IPS DF 19.7 (cell line): ENCODE measurements at places on chromosomes 2 and 18.

- DNase-seq, result no peak
Measured at GRCh38 chr18:64011513-64011912, 41.6 kb downstream of the SERPINB8 start.

- DNase-seq, result no peak
Measured at GRCh38 chr2:47422560-47422959, 19.6 kb downstream of the MSH2 start.

GRCh38 chr2:42386682-42387081 lies 25.7 kb upstream of the COX7A2L start:
- DNase-seq, result no peak

DNA sequence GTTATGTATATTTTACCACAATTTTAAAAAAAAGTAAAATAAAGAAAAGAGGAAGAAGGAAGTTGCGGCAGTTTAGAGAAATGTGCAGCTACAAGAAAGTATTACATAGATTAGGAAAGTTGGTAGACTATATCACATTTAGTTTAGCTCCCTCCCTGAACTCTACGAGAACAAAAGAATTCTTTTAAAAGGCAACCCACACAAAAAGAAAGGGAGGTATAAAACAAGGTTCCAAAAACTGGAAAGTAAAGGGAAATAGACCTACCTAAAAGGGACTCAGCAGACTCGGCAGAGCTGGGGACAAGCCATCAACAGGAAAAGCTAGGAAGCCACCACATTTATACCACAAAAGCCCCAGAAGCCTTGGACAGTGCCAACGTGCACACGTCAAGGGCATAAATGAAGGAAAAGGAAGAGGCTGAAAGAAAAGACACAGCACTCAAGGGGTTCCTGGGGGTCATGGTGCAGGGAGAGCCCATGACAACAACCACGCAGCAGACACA lies 9.1 kb downstream of the TMEM127 start:
- DNase-seq, result no peak

DNA sequence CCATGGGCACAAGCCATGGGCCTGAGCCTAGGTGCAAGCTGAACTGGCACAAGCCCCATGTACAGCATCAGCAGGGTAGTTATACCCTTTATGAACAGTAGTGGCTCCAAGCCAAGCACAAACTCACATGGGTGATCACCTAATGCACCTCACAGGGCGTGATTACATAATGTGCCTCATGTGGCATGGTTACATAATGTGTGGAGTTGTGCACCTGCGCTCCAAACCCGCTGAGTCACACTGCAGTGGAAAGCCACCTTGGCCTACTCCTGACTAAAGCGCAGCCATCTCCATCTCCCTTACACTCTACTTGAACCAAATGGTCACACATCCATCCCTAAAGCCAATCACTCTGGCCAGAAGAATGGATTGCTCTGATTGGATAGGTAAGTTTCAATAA lies 279.7 kb downstream of the MBD2 start:
- peak; percentile 50 for DNase-seq

- no peak for DNase-seq
Measured at GRCh38 chr2:109254174-109254904, 125.3 kb downstream of the SH3RF3 start.

- no peak for DNase-seq
Measured at GRCh38 chr2:235836491-235836911, 331.7 kb downstream of the GBX2 start.
